Stimulated activated naive B cell treated with anti-CD40 and anti-IgM and Interleukin-4, amounts not matched to agents 10 μg/mL and 1 μg/mL and 100 μg/mL, for 72 hours (primary cell): ENCODE measurements at places on chromosomes 7 and 10.

DNA sequence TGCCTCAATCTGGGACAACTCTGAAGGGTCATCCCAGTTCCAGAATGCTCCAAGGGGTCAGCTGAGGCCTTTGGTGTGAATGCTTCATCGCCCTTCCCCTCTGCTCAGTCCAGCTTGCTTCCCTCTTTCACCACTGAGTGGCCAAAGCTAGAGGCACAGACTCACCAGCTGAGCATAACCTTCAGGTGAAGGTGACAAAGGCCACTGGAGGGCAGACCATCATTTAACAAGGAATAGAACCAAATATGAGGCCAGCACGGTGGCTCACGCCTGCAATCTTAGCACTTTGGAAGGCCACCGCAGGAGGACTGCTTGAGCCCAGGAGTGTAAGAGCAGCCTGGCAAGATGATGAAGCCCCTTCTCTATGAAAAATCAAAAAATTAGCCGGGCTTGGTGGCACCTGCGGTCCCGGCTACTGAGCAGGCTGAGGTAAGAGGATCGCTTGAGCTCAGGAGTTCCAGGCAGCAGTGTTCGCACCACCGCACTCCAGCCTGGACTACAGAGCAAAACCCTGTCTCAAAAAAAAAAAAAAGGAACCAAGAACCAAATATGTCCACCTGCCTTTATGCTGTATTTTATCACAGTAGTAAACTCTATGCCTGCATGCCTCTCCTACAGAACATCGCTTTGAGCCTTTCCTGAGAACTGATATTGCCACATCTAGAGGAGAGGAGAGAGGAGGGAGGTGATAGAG is 13.4 kb downstream of the PRKAG2 start:
- DNase-seq, result peak; percentile 11

DNA sequence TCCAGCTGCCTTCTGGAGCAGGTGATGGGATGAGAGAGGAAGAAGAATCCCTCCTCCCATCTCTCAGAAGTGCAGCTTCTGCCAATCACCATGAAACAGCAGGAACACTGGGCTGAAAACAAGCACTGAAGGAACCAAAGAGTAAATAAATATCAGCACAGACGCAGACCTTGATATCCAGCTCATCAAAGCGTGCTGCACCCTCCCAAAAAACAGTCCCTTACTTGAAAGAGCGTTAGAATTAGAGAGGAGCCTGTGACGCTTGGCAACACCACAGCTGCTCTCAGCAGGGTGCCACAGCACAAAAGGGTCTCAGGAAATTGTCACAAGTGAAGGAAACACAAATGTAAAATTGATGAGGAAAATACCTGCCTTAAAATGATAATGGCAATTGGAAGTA is 39.5 kb downstream of the KLF6 start:
- no peak for DNase-seq

- DNase-seq, result no peak
These were observed 46.3 kb downstream of the HDAC9 start for GRCh38 chr7:18541871-18542212.

- DNase-seq, result no peak
These were observed 125.6 kb downstream of the VIPR2 start for GRCh38 chr7:159019111-159019510.

GRCh38 chr7:37000511-37000910 is 276.2 kb upstream of the AOAH start:
- no peak for DNase-seq

DNA sequence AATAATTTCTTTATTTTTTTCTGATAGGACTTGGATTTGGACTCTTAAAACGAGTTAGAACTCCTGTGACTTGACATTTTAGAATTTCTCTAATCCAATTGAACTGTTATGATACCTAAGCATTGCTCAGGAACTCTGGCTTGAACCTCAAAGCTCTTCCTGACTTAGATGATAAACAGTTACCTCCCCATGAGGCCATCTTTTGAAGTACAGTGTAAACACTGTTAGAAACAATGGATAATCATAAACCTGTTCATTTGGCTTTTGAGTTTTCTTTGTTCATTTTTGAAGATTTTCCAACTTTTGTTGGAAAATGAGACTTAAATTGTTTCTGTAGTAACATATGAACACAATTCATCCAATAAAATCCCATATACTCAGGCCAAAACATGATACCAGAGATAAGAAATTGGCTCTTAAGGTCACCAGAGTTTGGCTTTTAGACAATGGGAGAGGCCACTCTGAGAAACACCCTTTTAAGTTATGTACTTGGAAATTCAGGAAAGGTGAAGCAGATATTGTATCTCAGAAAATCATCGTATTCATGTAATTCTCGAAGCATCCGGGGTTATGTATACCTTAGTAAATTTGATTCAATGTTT is 59.6 kb downstream of the RUNDC3B start:
- DNase-seq, result no peak

- no peak for DNase-seq
These were observed 241.9 kb downstream of the FOXP2 start for GRCh38 chr7:114656466-114656865.

- no peak for DNase-seq
These were observed 57.0 kb downstream of the DNAJC12 start for GRCh38 chr10:67780759-67781538.

GRCh38 chr10:19843487-19843886 is 27.3 kb downstream of the PLXDC2 start:
- no peak for DNase-seq

- no peak for DNase-seq
These were observed 6.1 kb upstream of the RBM33 start for GRCh38 chr7:155638366-155638765.

DNA sequence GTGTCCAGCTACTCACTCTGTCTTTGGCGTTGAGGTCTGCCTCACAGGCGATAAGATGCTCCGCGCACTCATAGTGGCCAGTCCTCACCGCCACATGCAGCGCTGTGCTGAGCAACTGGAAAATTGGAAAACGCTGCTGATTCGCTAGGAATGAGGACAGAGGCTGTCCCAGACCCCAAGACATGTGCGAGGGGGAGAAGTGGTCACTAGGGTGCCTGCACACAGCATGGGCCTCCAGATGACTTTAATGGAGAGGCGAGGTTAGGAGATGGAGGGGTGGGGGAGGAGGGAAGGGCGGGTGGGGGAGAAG is 5.2 kb downstream of the ANKRD1 start:
- no peak for DNase-seq

GRCh38 chr7:131574741-131575140 is 18.3 kb upstream of the PODXL start:
- DNase-seq, result no peak

GRCh38 chr10:35335133-35336083 is 901 bp upstream of the CCNY start:
- peak; percentile 18 for DNase-seq

GRCh38 chr10:129552119-129552518 is 85.1 kb downstream of the MGMT start:
- DNase-seq, result peak; percentile 20

DNA sequence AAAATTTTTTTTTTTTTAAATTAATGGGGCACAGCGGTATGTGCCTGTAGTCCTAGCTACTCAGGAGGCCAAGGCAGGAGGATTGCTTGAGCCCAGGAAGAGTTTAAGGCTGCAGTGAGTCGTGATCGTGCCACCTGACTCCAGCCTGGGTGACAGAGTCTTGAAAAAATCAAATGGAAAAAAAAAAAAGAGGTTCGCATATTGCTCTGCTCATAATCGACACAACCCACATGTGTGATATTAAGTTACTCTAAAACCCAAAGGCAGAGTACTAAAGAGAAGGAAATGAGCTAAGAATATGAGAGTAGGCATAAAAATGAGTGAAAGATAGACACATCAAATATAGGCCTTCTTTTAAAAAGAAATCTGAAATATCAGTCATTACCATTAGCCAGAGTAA is 66.3 kb downstream of the IGF2BP3 start:
- no peak for DNase-seq

- DNase-seq, result no peak
These were observed 168.3 kb downstream of the MYOF start for GRCh38 chr10:93313798-93314197.

DNA sequence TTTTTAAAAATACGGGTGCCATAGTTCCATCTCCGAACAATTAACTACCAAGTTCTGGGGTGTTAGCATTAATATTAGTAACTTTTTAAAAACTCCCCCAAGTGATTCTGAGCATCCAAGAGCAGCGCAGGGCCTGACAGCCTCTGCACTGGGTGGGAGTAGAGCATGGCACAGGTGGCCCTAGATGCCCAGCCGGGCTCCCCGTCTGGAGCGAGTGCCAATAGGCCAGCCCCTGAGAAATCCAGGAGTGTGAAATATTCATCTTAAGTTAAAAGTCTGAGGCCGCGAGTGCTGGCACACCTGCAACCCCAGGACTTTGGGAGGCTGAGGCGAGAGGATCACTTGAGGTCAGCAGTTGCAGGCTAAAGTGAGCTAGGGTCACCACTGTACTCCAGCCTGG is 16.2 kb downstream of the FAM107B start:
- no peak for DNase-seq

GRCh38 chr10:69757553-69758309 is 44.0 kb upstream of the COL13A1 start:
- no peak for DNase-seq

GRCh38 chr7:132511387-132511786 is 64.9 kb downstream of the PLXNA4 start:
- no peak for DNase-seq

DNA sequence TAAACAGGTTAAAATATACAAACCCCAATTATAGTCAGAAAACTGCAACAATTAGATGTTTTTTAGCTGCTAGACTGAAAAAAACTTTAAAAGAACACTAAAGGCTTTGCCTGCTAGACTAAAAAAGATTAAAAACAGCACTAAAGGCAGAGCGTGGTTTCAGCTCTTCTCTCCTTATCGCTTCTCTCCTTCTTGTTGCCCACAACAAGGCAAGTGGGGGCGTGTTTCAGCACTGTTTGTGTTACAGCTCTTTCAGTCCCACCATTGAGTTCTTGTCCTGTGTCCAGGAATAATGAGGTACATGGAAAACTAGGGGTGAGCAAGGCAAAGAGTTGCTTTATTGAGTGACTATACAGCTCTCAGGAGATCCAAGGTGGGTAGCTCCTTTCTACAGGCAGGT is 112.3 kb downstream of the HPSE2 start:
- no peak for DNase-seq

- no peak for DNase-seq
These were observed 488.8 kb upstream of the ZMIZ1 start for GRCh38 chr10:78579995-78580394.

GRCh38 chr10:13382703-13383398 is 34.8 kb upstream of the SEPHS1 start:
- no peak for DNase-seq

GRCh38 chr7:4460597-4460996 is 221.5 kb upstream of the FOXK1 start:
- no peak for DNase-seq
